ENCODE measurements at places on chromosomes 2 and 18.

- DNase-seq, result no peak
Measured at GRCh38 chr2:224666951-224667553, 49.1 kb downstream of the CCDC195 start.

GRCh38 chr2:28764909-28765711 is 13.5 kb downstream of the PPP1CB start:
- no peak for DNase-seq

DNA sequence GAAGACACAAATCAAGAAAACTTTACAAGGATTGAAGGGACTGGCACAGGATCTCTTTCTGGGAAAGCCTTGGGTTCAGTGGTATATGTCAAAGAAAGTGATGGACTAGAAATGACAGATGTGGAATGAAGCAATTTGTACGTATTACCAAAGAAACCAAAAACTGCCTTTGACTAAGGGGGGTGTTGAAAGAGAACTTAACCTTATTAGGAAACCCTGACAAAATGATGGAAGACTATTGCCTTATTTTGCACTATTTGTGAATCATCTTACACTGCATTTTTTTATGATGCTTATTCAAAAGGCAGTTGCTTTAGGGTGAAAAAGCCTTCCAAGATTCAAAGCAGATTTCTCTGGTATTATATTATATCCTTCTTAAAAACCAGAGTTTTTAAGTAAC is 4.0 kb downstream of the TSGA10 start:
- DNase-seq, result no peak

DNA sequence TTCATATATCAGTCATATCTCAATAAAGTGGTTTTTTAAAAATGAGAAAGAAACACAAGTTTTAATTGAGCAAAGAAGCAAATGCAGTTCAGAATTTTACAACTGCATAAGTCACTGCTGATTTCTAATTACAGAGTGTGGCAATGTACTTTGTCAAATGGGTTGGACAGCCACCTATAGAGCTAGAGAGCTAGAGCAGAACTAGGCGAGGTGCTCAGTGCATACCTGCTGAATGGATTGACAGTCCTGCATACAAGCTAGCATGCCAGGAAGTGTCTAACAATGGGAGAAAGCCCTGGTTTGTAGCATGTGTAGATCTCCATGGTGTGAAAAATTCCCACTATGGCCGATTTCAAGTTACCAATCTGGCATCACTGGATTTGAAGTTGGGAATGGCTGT is 106.3 kb upstream of the CDCA7 start:
- DNase-seq, result no peak

DNA sequence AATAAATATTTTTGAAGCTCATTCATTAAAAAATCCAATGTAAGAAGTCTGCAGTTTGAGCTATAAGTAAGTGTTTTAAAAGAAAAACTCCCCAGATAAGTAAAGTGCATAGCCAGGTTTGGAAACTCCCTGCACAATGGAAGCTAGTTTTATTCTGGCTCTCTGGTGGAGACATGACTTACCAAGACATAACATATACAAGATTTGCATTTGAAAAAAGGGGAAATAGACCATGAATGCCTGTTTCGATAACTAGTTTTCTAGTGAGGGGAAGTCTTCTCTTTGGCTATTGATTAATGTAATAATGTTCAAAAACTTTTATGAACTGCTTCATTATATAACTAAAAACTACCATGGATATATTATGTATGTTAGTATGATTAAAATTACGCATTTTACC is 435.2 kb downstream of the ARHGAP15 start:
- DNase-seq, result no peak

- no peak for DNase-seq
Measured at GRCh38 chr2:84900971-84901370, 4.5 kb upstream of the TMSB10 start.

Data from right renal pelvis (tissue), 4 donors.